ENCODE measurements at places on chromosomes 1 and 21.
A peak's percentile ranks its signal among the peaks of the same experiment; 100 is the strongest.

DNA sequence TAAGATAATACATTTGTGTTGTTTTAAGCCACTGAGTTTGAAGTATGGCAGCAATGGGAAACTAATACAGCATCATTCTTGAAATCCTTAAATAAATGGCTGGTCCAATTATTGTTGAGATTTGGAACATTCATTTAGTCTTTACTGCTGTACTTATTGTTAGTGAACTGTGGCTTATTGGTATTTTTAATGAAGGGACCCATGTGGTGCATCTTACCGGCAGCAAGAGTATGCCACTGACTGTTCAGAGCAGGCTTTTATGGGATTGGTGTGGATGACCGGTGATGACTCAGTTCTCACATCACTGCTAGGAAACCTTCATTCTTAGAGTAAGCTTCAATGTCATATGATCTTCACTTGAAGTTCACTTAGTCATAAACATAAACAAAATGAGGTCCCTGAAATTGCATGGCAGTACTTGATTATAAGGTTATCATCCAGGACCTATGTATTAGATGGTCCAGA lies 31.5 kb downstream of the PRKAA2 start:
- DNase-seq, result no peak

DNA sequence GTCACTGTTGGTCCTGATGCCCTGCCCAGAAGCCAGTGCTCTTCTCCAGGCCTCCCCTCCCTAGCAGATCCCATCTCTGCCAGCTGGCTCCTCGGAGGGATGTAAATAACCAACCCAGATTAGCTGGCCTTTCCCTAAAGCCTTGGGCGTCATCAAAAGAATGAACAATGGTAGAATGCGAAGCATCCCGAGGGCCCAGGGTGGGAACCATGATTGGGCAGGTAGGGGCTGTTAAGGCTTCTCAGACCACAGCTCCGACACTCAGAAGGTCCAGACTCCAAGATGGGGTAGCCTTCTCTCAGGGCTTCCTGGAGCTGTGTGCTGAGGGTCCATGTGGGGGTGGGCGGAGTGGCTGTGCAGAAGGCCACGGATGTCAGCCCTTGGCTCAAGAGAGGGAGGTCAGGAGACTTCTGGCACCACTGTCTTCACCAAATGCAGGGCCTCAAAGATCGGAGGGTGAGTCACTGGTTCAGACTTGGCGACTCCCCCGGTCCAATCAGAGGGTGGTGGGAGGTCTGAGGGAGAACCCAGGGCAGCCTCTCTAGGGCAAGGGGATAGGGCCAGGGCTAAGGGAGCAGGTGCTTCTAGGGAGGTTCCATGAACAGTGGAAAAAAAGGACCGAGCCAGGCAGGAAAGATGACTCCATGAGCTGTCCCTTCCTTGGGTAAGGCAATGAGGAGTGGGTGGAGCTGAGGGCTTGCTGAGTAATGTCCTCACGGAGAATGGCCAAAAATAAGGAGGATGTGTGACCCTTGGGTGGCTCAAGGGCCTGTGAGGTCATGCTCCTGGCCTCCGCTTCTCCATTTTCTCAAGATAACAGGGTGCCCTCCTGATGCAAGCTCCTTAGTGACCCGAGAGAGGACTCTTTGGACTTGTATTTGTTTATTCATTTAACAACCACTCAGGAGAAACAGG lies 58.4 kb upstream of the EPS8L3 start:
- no peak for DNase-seq

DNA sequence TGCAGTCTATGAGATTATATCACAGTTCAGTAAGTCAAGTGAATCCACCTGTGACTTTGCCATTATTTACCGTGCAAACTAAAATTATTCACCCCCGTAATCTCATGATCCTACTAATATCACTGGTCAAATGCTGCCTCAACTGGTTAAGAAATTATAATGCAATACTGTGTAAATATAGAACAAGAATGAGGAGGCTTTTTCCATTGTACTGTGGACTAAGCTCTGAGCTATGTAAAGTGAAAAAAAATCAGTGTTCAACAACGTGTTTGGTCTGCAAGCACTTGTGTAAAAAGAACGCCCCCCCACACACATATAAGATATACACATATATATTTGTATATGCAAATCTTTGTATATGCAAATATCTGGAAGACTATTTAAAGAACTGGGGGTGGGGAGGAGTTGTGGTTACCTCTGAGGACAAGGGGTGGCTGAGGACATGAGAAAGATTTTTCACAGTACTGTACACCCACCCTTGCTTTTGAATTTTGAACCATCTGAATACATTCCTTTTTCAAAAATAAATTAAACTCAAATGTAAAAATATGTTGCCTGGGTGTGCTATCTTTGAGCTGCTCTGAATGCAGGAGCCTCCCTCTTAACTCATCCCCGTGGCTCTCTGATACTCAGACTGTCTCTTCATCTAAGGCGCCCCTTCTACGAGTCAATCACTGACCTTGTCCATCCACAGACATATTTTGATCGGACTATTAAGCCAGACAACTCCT lies 57.0 kb downstream of the PTP4A2 start:
- no peak for DNase-seq

GRCh38 chr1:246051909-246052518 lies 455.1 kb downstream of the SMYD3 start:
- DNase-seq, result no peak

DNA sequence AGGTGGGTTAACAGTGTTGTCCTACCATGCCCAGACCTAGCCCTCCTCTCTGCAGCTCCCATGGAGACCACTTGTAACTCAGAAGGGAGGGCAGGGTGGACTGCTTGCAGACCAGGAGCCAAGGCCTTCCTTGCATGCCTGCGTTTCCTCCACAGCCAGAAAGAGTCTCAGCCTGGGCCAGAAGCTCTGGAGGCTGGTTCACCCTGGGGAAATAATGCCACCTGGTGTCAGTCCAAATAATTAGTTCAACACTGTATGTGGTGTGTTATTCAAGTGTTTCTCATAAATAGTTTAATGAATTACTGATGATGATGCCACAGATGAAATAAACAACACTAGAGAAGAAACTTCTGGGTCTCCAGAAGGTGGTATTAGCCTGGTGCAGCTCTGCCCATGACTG lies 16.9 kb upstream of the VANGL1 start:
- no peak for DNase-seq

DNA sequence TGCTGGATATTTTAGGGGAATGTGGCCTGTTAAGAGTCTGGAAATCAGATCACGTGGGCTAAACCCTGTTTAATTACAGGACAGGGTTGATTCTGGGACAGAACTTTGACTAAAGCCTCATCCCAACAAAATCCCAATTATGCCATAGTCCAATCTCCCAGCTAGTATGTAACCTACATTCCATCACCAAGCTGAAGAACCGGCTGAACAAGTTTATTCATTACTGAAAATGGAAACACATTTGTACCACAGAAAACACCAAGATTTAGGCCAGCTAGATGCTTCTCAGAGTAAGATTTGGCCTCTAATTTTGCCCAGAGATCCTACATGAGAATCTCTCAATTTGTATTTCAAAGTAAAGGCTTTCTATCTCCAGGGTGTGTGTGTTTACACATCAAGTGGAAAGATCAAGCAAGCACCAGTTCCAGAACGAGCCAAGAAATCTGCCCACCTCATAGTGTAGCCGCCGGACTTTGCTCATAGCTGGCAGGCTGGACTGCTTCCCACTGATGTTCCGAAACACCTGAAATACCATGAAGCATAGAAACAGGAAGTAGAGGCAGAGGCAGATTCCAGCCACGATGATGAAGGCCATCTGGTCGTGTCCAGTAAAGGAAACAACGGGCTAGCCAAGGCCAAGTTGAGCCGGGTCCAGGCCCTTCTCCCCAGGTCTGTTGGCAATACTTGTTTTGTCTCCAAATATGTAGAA lies 86.8 kb downstream of the WLS start:
- DNase-seq, result peak; percentile 64

DNA sequence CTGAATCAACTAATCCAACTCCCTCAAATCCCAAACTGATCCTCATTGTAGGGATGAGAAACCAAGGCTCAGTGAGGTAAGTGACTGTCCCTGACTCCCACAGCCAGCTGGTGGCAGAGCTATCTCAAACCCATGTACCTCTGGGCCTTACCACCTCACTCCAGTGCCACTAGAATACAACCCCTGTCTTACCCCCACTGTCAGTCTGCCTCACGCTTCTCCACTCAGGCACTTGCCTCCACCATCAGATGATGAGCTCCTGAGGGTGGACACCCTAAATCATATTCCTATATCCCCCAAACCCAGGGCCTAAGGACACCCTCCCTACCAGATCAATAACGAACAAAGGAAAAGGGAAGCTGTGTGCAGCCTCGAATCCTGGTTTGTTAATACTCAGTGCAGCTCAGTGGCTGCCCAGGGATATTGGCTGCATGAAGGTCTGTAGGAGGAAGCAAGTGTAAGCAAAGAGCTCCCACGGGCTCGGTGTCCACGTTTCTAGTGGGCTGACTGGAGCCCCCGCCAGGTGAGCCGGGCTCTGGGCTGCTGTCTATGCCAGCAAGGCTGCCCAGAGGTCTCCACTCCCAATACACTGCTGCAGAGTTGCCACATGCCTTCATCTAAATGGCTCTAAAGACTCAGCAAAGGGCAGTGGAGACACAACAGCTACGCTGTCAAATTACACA lies 533.4 kb downstream of the MATN1 start:
- DNase-seq, result no peak

GRCh38 chr21:43657355-43658087 lies 1.8 kb downstream of the HSF2BP start:
- no peak for DNase-seq

DNA sequence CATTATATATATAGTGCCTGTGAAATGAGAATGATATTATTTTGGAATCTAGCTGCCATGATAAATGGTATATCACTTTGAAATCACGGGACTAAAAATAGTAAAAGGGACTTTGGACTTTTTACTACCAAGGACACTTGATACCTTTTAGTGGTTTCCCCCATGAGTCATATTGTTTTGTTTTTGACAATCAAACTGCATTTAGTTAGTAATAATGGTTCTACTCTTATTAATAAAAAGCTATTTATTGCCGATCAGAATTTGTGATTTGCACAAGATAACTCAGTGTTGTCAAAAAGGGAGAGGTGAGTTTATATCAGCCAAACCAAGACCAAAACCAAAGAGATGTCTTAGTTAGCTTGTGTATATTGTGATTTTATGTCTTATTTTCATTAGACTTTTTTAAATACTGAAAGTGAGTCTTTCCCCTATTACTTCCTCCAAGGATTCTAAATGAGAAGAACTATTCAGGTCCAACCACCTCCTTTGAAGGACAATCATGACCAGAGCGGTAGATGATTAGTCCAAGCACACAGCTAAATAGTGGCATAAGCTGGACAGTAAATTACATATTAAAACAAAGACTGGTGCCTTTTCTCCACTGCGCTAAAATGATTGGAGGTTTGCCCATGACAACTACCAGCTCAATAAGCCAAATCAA lies 281.7 kb upstream of the ESRRG start:
- no peak for DNase-seq

GRCh38 chr1:53020588-53020987 lies 41.4 kb upstream of the PODN start:
- DNase-seq, result no peak

DNA sequence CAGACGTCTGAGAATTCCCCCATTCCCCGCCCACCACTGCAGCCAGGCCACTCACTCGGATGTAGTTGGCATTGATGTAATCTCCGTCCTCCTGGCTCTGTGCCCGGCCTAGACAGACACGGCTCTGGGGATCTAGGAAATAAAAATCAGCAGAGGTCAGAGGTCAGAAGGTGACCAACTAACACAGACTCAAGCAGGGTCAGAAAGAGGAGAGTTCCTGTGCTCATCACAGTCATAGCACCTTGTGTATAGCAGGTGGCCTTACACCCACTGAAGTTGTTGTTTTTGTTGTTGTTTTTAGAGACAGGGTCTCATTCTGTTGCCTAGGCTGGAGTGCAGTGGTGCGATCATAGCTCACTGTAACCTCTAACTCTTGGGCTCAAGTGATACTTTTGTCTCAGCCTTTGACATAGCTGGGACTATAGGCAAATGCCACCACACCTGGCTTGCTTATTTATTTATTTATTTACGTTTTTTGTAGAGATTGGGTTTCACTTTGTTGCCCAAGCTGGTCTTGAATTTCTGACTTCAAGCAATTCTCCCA lies 4.9 kb downstream of the PTPN7 start:
- DNase-seq, result peak; percentile 39

GRCh38 chr1:147603986-147604385 lies 62.7 kb downstream of the BCL9 start:
- DNase-seq, result no peak

- no peak for DNase-seq
Measured at GRCh38 chr1:61888808-61889207, 146.5 kb downstream of the PATJ start.

DNA sequence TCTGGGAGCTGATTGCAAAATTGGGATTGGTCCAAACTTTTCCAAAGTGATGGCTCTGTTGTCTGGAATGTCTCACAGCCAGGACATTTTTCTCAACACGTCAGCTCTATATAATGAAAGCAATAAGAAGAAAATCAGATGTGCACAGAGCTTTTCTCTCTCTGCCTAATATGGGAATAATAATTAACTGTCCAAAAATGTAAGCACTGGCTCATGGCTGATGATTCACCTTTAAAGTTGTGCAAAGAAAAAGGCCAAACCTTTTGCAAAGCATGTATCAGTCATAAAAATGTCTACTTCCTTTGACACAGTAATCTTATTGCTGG lies 30.4 kb downstream of the ZNF281 start:
- DNase-seq, result no peak

DNA sequence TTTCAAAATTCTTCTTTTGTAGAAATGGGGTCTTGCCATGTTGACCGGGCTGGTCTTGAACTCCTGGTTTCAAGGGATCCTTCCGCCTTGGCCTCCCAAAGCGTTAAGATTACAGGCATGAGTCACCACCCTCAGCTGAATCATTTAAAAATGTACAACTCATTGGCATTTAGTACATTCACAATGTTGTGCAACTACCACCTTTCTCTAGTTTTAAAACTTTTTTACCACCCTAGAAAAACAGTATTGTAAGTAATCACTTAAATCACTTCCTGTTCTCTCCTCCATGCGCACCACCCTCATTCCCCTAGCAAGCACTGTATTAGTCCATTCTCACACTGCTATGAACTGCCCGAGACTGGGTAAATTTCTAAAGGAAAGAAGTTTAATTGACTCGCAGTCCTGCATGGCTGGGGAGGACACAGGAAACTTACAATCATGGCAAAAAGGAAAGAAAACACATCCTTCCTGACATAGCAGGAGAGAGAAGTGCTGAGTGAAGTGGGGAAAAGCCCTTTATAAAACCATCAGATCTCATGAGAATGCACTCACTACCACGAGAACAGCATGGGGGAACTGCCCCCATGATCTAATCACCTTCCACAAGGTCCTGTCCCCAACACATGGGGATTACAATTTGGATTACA lies 14.4 kb upstream of the THEM5 start:
- peak; percentile 15 for DNase-seq

All from transverse colon (tissue), 4 donors.